ENCODE measurements at places on chromosomes 2 and 18.

- DNase-seq, result no peak
Observed at GRCh38 chr2:101815154-101815553, 117.6 kb downstream of the MAP4K4 start.

GRCh38 chr2:201130524-201131186 lies 14.7 kb downstream of the CFLAR start:
- no peak for DNase-seq

DNA sequence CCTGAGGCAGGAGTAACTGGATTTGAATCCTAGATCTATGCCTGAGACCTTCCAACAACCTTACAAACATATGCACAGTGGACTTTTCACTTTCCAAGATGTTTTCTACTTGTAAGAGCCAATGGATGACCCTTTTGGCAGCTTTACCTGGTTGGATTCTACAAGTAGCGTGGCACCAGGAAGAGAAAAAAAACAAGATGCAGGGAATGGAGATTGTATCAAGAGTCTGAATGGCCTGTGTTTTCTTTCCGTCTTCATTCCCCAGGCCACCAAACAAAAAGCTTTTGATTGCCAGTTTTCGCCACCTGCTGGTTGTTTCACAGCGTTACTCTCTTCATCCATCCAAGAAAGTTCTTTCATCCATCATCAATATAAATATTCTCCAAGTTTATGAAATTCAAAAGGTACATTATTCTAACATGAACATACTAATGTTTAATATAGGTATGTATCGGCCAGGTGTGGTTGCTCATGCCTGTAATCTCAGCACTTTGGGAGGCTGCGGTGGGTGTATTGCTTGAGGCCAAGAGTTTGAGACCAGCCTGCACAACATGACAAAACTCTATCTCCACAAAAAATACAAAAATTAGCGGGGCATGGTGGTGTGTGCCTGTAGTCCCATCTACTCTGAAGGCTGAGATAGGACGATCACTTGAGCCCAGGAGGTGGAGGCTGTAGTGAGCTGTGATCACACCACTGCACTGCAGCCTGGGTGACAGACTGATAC lies 3.5 kb upstream of the BCL2 start:
- no peak for DNase-seq

DNA sequence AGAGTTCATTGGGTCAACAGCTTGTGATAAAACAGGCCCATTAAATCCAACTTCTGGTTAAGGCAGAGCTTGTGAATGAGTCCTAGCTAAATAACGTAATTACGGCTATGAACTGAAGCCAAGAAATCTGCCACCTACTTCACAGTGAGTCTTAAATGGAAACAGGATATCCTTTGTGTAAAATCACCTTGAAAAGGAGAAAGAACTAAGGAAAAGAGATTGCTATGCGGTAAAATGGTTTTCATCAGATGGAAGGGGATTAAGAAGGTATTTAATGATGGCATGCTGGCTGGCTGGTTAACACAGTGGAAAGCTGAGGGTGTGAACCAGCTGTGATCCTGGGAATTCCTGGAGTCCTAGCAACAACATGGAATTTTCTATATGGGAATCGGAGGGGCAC lies 156.6 kb downstream of the DOK6 start:
- DNase-seq, result no peak

DNA sequence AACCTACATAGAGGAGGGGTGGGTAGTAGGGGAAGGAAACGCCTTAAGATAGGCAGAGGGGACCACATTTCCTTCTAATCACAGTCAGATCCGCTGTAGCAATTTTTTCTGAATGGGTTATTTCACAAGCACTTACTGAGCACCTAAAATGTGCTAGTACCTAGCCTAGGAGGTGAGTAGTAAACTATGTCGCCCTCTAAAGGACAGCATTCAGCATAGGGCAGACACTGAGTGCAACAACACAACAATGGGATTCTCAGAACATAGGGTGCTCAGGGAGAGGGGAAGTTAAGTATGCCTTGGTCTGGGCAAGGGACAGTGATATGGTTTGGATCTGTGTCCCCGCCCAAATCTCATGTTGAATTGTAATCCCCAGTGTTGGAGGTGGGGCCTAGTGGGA lies 166.1 kb upstream of the RAB6C start:
- no peak for DNase-seq

DNA sequence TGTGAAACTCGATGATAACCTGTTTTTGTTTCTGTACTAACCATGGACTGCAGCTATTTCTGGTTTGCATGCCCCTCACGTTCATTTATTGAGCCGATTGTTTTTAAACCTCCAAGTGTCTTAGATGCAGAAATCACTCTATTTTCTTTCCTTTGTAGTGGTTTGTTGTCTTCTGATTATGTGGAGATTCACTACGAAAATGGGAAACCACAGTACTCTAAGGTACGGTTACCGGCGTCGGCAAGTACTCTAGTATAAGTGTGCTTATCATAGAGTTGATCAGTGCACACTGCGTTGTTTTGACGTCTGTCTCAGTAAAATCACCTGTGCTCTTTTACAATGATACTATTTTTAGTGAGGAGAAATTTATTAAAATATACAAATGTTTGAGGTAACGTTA lies 87.4 kb downstream of the ADAM23 start:
- DNase-seq, result no peak

DNA sequence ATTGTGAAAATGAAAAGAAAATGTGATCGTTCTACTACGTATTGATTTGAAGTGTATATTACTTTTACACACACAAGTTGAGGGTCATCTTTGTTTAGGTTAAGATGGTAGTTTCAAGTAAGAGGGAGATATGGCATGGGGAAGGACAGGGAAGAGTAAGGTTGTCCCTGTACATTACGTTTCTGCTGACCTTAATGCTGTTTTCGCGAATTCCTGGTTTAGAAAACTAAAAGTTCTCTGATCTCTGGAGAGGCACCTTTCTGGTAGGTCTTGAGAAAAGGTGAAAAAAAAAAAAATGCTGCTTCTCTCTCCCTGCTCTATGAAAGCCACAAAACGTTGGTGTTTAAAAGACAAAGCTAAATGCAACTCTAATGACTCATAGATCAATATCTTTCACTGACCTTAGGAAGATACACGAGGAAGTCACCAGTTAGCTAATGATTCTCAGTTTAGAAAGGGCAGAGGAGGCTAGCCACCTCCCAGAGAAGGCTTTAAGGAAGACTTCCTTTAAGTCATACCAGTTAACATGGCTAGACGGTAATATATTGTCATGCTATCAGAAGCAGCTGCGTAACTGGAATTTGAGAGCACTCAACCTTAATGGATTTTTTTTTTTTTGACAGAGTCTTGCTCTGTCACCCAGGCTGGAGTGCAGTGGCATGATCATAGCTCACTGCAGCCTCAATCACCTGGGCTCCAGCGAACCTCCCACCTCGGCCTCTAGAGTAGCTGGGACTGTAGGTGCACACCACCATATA lies 13.2 kb downstream of the TXNDC2 start:
- no peak for DNase-seq

- DNase-seq, result no peak
Observed at GRCh38 chr2:229714736-229715541, 584 bp upstream of the DNER start.

- DNase-seq, result no peak
Observed at GRCh38 chr2:189584686-189585085, 4.1 kb upstream of the SLC40A1 start.

DNA sequence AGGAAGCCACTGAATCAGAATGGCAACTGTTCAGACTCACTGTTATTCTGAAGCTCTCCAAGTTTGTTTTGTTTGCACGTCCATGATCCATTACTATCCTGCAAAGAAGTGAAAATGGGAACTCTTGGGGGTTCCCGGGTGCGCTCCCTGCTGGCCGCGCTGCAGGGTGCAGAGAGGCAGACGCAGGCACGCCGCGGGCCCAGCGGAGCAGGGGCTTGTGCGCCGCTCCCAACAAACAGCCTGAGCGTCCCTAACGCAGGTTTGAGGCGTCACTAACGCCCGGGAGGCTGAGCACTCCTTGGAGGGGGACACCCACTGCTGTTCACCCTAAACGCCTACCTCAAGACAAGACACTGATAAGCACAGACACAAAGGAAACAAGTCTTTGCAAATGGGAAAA lies 14.3 kb upstream of the PIEZO2 start:
- DNase-seq, result no peak

- no peak for DNase-seq
Observed at GRCh38 chr2:6498841-6499240, 366.9 kb downstream of the CMPK2 start.

DNA sequence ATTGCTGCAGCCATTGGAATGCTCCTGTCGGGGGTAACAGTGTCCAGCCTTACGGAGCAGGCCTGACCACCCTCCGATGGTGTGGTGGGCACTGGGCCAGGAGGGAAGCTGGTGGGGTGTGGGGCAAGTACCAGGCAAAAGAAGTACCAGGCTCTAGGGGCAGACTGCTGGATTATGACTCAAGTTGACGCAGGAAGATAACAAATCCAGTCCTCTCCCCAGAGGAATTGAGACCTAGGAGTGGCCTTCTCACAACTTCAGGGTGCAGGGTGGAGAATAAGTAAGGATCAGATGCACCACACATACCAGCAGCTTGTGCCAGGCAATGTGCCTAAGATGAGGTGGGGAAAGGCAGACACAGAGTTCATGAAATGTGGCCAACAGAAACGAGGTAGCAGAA lies 37.9 kb downstream of the SEMA4F start:
- no peak for DNase-seq

DNA sequence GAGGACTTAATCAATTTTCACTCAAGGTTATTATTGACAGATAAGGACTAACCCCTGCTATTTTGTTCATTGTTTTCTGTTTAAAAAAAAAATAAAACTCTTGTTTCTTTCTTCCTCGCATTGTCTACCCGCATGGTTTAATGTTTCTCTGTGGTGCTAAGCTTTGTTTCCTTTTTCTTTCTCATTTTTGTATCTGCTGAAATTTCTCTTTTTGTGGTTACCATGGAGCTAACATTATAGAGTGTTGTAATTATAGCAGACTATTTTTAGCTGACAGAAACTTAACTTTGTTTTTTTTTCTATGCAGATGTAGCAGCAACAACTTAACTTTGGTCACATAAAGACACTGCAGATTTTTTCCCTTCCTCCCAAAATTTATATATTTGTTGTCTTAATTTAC lies 43.1 kb upstream of the CHN1 start:
- DNase-seq, result no peak

DNA sequence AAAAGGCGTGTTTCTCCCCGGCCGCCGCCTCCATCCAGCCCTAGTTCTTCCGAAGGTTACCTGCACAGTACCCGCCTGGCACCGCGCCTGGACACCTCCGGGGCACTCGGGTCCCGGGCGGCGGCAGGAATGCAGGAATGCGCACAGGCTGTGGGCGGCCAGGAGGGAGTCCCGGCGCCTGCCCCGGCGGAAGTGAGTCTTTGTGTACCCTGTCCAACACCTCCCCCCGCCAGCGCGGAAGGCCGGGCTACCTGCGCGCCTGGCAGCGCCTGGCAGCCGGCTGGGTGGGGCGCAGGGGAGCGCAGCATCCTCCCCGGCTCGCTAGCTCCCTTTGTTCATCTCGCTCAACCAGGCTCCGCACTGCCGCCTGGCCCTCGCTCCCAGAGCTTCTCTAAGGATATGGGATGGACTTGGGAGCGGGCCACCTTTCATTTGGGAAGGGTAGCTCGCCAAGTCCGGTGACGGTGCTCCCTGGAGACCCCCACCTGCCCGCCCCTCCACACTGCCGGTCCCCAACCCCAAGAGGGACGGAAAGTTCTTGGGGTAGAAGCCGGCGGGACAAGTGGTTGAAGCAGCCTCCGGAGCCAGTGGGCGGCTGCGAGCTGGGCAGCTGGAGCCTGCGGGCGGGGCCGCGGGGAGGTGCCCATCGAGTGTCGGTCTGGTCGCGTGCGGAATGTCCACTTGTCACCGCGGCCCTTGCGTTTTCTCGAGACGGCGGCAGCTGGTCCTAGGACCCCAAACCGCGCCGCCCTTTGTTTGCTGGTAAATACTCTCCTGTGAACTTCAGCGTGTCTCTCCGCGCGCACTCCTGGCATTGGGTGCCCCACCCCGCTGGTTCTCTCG lies 1.2 kb upstream of the ST6GAL2 start:
- DNase-seq, result no peak

DNA sequence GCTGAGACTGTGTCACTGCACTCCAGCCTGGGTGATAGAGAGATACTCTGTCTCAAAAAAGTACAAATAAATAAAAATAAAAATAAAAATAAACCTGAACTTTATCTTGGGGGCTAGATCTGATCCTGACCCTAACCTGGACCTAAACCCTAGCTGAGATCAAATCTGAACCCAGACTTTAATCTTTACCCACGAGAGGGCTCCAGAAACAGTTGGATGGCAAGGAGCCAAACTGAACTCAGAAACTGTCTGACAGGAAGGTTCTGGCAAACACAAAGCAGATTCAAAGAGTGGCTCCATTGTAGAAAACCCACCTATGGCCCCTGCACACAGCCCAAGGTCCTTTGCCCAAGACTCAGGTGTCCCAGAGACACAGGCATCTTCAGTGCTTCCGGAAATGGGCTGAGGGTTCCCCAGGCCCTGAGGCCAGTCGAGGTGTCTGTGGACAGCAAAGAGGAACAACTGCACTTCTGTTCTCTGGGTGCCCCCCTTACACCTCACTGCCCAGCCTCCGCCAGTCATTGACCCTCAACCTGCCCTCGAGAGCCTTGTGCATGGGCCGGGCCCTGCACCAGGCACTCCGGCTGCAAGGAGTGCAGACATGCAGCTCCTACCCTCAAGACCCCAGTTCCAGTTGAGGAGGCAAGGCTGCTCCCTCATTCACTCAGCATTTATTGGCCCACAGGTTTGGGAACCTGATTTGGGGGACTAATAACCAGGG lies 95.2 kb downstream of the TFCP2L1 start:
- no peak for DNase-seq

GRCh38 chr2:179049203-179049545 lies 763 bp downstream of the CCDC141 start:
- DNase-seq, result no peak

DNA sequence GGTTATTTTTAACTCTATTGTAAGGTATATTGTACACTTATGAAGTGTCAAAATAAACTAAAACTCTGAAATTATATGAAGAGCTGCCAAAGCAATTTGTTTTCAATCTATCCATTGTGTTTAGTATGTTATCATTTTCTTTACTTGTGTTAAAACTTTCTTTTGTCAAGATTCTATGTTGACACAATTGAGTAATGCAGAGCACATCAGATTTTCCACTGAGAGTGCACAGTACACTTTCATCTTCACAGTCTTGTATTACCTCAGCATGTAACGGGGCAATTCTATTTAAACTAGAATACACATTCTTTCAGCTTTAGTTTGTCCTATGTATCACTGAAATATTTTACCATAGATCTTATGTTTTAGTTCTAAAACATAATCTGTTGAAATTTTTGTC lies 304.4 kb upstream of the ZC3H15 start:
- no peak for DNase-seq

DNA sequence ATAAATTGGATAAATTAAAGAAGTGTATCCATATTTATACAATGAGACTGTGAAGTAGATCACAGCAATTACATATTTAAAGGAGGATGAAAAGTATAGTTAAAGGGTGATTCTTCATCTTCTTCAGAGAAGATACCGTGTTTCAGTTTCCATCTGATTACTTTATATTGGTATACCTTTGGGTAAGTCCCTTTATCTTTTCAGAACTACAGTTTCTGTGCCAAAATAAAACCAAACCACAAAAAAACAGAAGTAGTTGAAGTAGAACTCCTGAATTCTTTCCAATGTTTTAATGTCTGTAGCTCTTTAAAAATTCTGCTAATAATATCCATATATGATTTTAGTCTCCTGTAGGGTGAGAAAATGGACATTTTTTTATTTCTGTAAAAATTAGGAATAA lies 231.2 kb upstream of the LINC00305 start:
- DNase-seq, result peak; percentile 19
